ENCODE measurements at places on chromosomes 5 and 9.

DNA sequence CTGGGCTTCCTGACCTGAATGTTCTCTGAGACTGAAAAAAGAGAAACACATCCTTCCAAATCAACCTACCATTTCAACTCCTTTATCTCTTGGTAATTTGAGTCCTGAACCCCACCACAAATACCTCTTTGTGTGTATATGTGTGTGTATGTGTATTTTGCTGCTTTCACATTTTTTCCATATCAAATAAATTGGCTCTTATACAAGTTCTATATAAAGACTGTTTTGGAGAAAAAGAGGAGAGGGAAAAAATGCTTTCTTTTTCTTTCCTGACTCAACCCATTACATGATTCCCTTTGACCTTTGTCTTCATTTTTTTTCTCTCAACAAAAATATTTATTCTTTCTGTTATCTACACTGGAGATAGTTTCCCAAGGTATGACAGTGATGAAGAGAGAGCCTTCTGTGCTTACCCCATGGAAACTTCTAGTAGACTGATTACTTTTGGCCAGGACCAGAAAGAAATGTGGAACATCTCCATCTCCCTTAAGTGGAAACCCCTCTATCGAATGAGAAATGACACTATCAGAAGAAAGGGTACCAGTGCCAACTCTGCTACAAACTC is 85.3 kb downstream of the PAPPA start:
- DNase-seq: no peak

DNA sequence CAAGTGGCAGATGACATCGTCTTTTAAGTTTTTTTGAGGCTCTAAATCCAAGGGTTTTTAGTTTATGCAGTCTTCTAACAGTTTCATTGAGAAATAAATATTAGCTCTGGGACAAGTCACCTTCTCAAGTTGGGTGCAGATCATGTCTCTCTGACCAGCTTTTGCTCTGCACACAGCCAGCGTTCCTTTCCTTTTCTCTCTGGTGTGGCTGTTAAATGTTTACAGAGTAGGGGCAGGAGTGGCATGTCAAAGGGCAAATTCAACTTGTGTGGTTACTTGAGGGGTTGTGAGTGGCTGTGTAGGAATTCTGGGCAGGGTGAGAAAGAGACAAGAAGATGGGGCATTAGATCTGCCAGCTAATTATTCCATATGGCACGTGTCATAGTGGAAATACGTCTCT is 187.5 kb upstream of the HMHB1 start:
- DNase-seq: no peak

GRCh38 chr5:139271201-139272027 is 22.1 kb upstream of the MATR3 start:
- DNase-seq: peak; percentile 88

GRCh38 chr9:35096035-35096849 is at the start of gene PIGO:
PIGO (minus strand) TSS chr9:35096591; CDS start chr9:35095565, 1,026 bp downstream.
- peak; percentile 82 for DNase-seq

DNA sequence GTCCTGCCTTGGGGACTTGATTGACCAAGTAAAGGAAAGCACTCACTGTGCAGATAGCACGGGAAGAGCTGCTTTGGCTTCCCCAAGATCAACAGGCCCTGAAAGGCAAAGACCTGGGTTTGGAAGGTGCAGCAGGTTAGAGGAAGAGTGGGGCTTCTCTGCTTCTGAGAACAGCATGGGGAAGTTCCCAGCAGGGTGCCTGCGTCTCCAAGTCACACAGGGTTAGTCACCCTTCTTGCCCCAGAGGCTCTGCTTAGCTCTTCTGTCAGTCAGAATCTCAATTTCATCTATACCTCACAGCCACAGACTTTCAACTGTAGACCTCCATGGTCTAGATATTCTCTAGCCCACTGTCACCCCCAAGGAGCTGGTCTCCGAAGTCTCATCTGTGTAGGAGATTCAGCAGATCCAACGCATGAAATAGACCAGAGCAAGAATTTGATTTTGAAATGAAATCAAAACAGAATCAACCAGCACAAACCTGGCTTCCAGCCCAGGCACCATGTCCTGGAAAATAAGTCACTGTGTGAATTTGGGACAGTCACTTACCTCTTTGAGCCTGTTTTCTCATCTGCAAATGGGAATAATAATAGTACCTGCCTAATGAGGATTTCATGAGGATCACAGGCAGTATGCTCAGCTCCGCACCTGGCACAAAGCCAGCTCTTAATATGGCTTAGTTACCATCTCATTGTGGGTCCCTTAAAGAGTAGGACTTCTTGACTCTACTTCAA is 64.0 kb downstream of the SFXN1 start:
- DNase-seq: no peak

- no peak for DNase-seq
These were observed 117.3 kb downstream of the TTLL11 start for GRCh38 chr9:121975801-121976277.

DNA sequence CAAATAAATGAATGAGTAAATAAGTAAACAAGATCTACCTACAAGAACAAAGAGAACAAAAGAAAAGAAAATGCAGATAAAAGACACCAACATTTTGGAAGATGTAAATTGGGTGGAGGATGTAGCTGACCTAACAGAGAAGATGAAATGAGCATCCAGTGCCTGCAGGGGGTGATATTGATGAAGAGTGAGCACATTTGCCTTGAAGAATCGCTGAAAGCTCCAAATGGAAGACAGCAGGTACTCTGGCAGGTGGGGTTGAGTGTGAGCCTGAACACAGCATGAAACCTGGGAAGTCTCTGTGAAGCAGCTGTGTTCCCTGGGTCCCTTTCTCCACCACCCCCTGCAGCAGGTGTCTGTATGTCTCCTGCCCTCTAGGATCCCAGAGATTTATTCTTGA is 125.6 kb downstream of the NXNL2 start:
- no peak for DNase-seq

DNA sequence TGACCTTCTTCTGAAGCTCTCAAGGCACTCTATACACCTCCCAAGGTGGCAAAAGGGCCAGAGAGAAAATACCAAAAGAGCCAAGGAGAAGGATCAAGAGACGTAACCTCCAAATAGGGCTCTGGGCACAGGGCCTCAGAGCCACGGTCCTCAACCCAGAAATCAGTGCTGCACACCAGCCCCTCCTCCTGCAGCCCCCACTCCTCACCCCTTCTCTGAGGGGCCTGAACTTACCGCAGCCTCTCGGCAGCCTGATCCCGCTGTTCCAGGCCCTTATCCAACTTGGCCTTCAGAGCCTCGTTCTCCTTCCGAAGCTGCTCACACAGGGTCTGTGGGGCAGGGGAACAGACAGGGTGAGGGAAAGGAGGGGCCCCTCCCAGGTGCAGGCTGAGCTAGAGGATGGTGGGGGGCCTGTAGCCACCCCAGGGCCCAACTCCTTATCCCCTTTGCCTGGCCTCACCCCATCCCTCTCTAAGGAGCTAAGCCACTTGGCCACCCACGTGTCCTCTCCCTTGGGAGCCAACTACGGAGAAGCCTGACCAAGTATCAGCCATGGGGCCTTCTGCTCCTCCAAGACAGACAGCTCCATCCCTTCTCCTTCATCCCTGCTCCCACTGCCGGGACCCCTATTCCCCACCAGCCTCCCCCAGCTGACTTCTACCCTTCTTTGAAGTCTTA is 28.8 kb downstream of the TNIP1 start:
- no peak for DNase-seq

DNA sequence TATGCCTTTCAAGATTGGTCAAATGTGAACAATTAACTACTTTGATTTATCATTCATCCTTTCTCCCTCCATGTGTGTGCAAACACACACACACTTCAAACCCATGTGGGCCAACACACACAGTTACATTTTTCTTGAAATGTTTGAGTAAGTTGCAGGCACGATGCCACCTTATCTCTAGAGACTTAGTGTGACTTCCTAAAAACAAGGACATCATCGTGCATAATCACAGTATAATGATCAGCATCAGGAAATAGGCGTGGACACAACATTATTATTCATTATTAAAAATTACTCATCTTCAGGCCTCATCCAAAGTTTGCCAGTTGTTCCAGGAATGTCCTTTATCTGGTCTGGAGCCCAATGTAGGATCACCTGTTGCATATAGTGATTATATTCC is 209.5 kb downstream of the GNA14 start:
- DNase-seq: no peak

GRCh38 chr5:36270175-36270574 is 28.4 kb upstream of the NADK2 start:
- DNase-seq: no peak

GRCh38 chr5:124570285-124571035 is 176.0 kb downstream of the ZNF608 start:
- DNase-seq: no peak

- DNase-seq: no peak
These were observed 827.2 kb downstream of the MAT2B start for GRCh38 chr5:164332349-164333196.

GRCh38 chr9:81822301-81822865 is 105.8 kb upstream of the SPATA31D4 start:
- no peak for DNase-seq

GRCh38 chr5:173839117-173839713 is 48.9 kb upstream of the CPEB4 start:
- DNase-seq: no peak

DNA sequence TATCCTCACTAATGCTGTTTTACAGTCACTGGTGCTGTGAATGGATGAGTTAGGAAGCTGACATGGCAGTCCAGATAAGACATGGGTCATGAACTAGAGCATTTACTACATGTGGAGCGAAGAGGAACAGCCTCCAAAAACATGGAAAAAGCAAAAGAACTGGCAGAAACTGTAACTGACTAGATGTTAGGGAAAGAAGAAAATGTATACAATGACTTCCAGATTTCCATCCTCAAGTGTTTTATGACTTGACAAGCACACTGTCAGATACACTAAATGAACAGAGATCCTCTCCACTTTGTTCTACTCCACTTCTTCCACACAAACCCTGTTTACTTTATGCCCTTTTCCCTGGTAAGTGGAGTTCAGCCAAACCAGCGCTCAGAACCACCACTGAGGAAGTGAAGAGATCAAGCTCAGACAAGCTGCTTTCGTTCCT is 11.5 kb downstream of the HMGCS1 start:
- no peak for DNase-seq

DNA sequence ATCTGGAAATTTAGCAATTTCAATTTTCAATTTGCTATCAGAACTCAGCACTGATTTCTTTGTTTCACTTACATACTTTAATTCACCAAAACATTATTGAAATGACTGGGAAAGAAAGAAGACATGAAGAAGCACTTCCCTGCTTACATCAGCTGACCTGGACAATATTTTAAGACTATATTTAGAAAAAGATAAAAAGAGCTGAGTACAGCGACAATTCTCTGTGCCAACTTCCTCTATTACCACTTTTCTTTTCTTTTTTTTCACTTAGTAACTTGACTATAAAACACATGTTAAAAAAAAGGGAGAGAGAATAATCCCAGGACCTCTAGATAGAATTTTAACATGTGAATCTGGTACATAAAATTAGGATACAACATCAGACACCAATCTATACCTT is 35.6 kb downstream of the MEF2C start:
- DNase-seq: no peak

DNA sequence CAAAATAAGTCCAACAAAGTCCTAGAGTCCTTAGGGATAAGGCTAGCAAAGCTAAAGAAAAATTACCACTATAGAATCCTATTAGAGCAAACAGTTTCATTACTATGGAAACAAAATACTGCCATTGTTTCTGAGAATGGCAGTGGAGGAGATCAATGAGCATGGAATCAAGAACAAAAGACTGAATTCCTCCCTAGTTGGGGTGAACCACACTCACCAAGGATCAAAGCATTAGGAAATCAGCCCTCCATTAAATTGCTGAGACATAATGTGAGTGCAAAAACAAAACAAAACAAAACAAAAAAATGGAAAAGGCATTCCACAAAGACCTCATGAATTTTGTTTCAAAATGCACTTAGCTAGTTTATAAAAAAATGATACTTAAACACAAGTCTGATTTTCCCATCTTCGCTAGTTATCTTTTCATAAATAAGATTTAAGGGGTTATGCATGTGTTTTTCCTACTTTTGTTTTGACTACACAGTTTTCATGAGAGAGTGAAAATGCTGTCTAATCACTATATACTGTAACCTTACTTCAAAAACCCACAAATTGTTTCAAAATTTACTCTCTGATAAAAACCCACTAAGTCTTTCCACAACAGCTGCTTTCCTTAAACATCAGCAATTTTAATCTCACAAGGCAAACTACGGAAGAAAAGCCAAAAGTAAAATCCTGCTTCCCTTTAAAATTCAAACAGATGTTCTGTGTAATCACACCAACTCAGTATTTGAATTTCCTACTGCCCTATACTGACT is 9.7 kb downstream of the SERINC5 start:
- DNase-seq: peak; percentile 69

Data from myocyte (in vitro differentiated cells).